Dermis microvascular lymphatic vessel endothelial cell (primary cell): ENCODE measurements at places on chromosomes 13 and 19. TPM values are rescaled to one million over a fixed set of nuclear protein-coding genes. Genes with fewer than 3 reads are reported as not detected.

DNA sequence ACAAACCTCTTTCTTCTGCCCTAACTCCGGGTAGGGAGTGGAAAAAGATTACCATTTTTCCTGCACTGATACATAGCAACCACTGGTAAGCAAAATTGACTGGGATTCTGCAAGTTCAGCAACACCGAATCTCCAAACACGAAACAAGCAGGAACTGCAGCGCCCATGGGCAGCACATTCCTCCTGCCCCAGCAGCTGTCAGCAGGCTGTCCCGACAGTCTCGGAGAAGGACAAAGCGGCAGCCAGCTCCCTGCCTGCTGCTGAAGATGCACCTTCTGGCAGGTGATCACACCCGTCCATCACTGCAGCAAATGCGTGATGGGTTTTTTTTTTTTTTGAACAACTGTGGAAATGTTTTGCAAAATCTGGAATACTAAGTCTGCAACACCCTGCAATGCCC lies 6.7 kb downstream of the TMTC4 start:
- no peak for DNase-seq

DNA sequence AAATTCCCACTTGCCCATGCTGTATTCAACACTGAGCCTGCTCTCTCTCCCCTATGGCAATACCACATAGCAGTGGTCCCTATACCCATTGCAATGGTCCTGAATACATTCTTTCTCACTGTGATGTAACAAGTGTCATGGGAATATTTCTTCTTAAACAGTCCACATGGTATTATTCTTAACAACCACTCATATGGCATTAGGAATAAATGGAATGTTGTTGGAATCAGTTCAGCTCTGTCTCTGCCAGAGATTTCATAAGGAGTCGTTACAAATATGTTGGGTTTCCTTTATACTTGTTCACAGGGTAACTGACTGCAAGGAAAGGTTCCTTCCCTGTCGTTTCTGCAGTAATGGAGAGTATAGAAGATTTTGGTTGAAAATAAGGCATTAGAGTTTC lies 128.3 kb upstream of the SPATA13 start:
- no peak for DNase-seq

- no peak for DNase-seq
Observed at GRCh38 chr19:45361608-45362007, 8.8 kb downstream of the ERCC2 start.

GRCh38 chr19:15147090-15147489 lies 39.9 kb downstream of the SYDE1 start:
- no peak for DNase-seq

DNA sequence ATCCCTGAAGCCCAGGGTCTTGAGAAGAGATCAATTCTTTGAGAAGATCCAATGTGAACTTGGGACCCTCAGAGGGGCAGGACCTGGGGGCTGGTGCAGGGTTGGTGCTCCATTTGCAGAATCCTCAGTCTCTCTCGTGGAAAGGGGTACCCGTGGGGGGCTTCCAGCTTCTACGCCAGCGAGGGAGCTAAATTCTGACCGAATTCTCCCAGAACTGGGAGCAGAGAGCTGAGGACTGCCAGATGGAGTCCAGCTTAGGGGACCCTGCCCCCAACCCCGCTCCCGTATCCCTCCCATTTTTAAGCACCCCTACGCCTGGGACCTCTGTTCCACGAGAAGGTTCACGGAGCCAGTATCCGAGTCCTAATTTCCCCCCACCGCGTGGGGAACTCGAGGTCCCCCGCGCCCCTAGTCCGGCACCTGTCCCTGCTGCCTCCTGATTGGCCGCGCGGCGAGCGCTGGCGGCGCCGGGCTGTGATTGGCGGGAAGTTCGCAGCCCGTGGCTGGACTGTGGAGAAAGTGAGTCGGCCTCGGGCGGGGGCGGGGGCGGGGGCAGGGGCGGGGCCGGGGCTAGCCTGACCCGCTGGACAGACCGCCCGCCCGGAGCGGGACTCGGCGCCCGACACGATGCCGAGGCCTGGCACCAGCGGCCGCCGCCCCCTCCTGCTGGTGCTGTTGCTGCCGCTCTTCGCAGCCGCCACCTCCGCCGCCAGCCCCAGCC lies 4.4 kb upstream of the LTBP4 start:
- no peak for DNase-seq

- DNase-seq = no peak
Observed at GRCh38 chr19:15679089-15679488, 6.2 kb downstream of the CYP4F12 start.

KLF2 gene
- 2.4 and 2.8 TPM in 2 replicates for total RNA-seq

PLA2G4C gene
- 67.7 and 108 TPM in 2 replicates for total RNA-seq

IL12RB1 gene
- 0.13 TPM in 2 replicates for total RNA-seq
